IPS-NIHi11 (cell line): ENCODE measurements at places on chromosomes 11 and 22.

GRCh38 chr22:38531251-38531938 is 25.3 kb upstream of the DDX17 start:
- DNase-seq: no peak

DNA sequence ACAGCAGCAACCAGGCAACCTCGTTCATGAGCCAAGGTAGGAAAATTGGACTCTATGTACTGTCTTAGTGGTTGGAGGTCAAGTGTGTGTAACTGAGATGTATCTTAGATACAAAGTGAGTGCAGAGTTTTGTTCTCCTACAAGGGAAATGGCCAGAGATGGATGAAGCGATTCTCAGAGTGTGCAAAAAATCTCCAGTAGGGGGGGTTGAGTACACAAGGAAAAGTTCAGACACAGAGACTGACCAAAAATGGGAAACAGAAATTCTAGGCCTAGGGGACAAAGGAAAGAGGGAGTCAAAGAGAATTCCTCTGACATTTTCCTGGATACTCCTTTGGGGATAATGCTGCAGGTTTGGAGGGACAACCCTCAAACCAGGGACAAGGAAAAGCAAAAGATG is 38.2 kb upstream of the OR5AK2 start:
- DNase-seq: no peak

GRCh38 chr11:111945198-111945597 is 8.1 kb downstream of the DIXDC1 start:
- no peak for DNase-seq

- DNase-seq: no peak
Measured at GRCh38 chr11:76637491-76638269, 32.9 kb downstream of the LRRC32 start.

DNA sequence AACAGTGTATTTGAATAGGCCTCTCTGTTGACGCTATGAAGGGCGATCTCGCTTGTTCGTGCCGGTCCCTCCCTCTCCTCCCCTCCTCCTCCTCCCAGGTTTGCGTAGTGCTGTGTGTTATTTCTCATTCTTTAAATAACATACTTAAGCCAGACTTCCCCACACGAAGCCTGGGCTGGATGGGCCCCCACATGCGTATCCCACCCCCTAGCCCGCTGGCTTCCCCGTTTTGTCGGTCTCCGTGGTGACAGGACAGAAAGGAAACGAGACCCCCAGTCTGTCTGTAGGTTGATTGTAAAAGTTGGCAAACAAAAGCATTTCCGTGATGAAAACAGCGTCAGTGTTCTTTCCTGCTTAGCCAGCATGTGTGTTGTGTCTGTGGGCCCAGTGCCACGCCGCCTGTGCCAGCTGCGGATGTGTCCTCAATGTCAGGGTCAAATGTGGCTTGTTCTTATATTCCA is 27.3 kb downstream of the FAM118A start:
- no peak for DNase-seq

DNA sequence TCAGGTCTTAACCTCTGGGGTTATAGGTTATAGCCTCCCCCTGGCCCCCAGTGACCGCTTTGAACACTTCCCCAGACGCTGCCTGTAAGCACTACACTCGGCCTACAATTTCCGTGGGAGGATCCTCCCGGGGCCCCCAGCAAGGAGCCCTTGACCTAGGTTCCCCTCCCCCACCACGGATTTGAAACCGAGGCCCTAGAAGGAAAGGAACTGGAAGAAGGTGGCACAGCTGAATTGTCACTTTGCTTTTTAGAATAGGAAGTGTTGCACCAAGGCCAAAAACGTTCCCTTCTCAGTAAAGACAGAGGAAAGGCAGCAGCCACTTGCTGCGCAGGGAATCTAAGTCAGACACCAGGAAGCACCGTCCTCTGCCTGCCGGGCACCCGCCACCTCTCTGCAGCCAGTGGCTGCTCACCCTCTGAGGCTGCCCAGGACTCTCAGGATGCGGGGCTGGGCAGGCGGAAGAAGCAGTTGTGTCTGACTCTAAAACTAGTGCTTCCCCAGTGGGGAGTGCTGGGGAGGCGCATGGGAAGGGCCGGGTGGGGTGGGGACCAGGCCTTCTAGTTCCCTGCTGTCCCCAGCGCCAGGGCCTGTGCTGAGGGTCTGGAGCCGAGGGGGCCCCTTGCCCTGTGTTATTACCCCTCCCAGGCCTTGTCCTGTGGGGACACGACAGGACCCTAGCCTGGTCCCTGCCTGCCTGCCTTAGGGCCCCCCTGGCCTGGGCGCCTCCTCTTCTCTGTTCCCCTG is 7.9 kb upstream of the FLRT1 start:
- no peak for DNase-seq

- no peak for DNase-seq
Measured at GRCh38 chr11:324156-324555, 3.5 kb upstream of the IFITM3 start.

DNA sequence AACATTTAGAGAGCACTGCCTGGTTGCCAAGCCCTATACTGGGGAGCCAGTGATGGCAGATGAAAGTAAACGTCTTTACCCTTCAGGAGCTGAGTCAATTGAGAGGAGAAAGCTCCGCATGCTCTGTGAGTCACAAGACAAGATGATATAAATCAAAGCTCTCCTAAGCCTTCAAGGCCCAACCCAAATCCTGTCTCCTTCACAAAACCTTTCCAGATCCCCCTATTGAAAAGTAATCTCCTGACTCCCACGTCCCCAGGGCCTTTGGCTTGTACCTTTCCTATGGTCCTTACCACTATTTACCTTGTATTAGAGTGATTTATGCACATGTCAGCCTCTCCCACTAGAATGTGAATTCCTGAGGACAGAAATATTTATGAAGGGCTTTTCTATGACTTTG is 230.1 kb upstream of the TENM4 start:
- DNase-seq: no peak

GRCh38 chr11:87879118-87879517 is 296.1 kb downstream of the RAB38 start:
- DNase-seq: no peak

- DNase-seq: no peak
Measured at GRCh38 chr11:2432171-2432621, 12.1 kb downstream of the TRPM5 start.

DNA sequence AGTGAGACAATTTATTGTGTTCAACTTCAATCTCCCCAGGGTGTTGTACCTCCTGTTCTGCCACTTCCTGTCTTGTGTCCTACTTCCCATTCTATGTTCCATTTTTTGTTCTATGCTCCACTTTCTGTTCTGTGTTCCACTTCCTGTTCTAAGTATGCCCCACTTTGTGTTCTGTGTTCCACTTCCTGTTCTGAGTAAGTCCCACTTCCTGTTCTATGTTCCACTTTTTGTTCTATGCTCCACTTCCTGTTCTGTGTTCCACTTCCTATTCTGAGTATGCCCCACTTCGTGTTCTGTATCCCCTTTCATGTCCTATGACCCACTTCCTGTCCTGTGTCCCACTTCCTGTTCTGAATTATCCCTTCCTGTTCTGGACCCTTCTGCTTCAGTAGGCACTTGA is 732.7 kb downstream of the TBC1D22A start:
- no peak for DNase-seq

DNA sequence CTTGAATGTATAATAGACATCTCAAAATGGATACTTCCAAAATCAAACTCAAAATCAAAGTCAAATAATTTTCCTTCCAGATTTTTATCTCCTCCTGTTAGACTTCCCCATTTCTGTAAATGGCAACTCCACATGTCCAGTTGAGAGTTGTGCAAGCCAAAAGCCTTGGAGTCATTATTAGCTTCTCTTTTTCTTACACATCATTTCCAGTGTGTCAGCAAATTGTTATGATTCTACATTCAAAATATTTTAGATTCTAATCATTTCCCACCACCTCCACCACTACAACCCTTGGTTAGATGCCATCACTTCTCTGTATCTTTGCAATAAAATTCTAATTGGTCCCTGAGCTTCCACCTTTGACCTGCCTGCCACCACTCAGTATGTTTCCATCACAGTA is 155.7 kb downstream of the CNTN5 start:
- DNase-seq: no peak

- no peak for DNase-seq
Measured at GRCh38 chr22:40203572-40203971, 25.8 kb downstream of the TNRC6B start.

- no peak for DNase-seq
Measured at GRCh38 chr11:34380696-34381095, 22.9 kb upstream of the ABTB2 start.

GRCh38 chr11:118902336-118903203 is 18.9 kb downstream of the CXCR5 start:
- DNase-seq: no peak

DNA sequence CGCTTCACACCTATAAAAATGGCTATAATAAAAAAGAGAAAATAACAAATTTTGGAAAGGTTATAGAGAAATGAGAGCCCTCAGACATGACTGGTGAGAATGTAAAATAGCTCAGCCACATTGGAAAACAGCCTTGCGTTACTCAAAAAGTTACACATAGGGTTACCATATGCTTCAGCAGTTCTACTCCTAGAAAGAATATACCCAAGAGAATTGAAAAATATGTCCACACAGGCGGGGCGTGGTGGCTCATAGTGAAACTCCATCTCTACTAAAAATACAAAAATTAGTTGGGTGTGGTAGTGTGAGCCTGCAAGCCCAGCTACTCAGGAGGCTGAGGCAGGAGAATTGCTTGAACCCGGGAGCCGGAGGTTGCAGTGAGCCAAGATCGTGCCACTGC is 7.6 kb upstream of the JHY start:
- no peak for DNase-seq

DNA sequence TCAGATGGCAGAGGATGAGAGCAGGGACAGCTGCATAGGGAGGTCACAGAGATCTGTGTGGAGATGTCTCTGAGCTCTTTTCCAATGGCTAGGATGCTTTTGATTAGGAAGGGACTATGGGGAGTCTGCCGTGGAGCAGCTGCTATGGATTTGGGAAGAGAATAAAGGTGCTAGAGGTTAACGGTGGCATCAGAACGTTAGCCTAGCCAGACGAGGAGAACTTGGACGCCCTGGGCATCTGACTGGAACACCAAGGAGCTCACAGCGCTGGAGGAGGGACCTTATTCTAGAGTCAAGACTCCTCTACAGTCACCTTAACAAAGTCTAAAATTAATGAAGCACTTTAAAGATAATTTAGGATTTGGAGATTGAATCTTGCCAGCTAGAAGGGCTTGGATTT is 157.2 kb upstream of the B3GAT1 start:
- no peak for DNase-seq

DNA sequence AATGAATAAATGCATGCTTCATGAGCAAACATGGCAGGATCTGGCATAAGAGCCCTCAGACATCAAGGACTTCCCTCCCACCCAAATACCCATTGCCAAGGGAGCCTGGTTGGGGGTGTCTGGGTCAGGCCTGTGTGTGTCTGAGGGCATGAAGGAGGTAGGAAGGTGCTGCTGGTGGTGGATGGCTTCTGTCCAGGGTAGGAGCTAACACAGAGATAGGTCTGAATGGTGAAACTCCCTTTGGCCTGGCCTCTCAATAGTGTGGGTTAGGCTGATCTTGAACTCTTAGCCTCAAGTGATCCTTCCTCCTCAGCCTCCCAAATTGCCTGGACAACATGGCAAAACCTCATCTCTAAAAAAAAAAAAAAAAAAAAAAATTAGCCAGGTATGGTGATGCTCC is 2.8 kb downstream of the AMPD3 start:
- DNase-seq: no peak

GRCh38 chr22:41636467-41636866 is 15.4 kb downstream of the XRCC6 start:
- no peak for DNase-seq

DNA sequence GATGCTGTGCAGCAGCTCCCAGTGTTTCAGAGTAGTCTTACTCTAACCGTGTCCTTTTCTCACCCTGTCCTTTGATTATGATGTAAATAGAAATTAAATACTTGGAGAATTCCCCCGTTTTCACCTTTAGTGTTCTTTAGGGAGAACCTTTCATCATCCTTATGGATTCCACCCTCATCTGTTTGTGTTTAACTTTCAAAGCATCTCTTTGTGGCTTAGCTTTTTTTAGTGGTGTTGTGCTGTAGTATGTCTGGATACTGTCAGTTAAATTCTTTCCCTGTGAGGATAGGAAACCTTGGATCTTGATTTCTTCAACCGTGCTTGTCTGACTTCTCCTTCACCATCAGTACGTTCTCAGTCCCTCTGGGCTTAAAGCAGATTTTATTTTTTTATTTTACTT is 48.5 kb downstream of the PPP6R3 start:
- DNase-seq: no peak

GRCh38 chr11:91846649-91847048 is 378.0 kb upstream of the FAT3 start:
- no peak for DNase-seq

- no peak for DNase-seq
Measured at GRCh38 chr11:47848700-47849155, 578 bp upstream of the NUP160 start.

DNA sequence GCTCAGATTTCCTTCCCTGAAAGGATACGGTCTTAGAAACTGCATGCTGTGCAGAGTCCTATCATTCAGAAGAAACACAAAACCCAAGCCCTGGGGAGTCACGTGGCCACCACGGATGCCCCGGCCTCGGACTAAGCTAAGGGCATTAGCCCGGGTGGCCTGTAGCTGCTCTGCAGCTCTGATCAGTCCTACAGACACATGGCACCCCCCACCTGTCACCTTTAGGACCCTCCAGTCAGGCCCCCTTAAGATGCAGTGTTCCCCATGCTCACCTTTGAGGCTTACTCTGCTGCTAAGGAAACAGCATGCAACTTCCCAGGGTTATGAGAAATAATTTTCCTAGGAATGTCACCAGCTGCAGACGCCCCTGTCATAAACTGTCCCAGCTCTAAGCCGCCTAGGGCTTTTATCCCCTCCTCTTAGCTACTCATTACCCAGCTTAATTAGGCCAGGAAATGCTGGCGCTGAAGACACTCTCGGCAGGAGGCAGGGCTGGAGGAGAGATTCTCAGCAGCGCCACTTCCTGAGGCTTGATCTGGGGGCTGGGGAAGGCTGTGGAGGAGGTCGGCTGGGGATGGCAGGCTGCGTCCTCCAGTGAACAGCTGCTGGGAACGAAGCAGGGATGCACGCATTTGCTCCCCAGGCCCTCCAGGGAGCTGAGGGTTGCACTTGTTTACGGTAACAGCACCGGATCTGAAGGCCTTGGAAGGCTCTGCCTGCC is 47.2 kb upstream of the ADA2 start:
- peak; percentile 50 for DNase-seq

- DNase-seq: peak; percentile 58
Measured at GRCh38 chr11:17864478-17864941, 129.9 kb downstream of the KCNC1 start.

DNA sequence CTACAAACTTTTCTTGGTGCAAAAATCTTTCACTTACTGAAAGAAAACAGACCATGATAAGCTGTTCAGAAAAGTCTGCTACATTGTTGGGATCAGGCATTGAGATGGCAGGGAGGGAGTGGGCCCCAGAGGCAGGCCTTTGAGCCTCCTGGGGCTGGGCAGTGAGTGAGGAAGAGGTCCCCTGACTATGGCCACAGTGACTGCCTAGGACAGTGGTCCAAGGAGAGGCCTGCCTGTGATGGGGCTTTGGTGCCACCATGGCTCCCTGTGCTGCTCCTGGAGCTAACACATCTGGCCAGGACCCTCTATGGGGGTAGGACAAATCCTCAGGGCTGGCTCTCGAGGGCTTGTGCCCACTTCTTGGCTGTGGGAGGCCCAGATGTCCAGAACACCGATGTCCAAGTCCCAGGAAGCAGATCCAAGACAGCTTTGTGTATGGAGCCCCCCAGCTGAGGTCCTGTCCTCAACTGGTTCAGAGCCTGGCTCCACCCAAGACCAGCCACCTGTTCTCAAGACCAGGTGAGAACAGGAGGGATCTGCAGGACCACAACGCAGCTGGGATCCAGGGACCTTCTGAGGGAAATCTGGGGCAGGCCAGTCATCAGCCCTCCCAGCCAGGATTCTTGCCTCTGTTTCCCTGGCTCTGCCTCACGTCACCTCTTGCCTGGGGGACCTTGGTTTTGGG is 36.9 kb downstream of the PPM1F start:
- no peak for DNase-seq
